Activated CD4-positive, alpha-beta T cell treated with anti-CD3 and anti-CD28 coated beads, Interleukin-10, Interleukin-2, amounts not matched to agents 100 ng/mL and 50 ng/mL, durations not matched to agents 16 hours and 8 hours (primary cell): ENCODE measurements at places on chromosomes 3 and 15.
A peak's percentile ranks its signal among the peaks of the same experiment; 100 is the strongest.

- no peak for DNase-seq
These were observed 254.0 kb downstream of the SLCO3A1 start for GRCh38 chr15:92107510-92107909.

DNA sequence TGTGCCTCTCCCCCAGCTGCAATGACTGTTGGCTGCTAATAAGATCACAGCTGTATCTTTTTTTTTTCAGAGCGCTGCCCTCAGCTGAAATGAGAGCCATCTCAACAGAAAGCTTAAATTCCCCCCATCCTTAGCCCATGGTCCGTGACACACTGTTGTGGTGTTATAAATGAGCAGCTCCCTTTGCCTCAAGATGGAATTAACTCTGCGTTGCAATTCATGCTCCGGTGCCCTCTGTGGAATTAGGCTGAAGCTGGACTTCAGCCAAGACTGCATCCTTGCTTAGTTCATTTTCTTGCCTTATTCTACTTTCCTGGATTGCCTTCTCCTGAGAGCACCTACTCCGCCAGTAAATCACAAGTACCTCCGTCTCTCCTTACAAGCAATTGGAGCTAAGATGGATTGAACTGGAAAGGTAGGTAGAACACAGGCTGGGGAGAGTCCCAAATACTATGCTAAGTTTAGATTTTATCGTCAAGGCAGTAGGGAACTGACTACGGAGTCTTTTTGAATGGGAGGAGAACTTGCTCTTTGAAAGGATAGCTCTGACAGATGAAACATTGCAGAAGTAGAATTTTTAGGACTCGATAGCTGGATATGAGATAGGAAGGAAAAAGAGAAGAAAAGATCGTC is 39.0 kb upstream of the THRB start:
- no peak for DNase-seq

DNA sequence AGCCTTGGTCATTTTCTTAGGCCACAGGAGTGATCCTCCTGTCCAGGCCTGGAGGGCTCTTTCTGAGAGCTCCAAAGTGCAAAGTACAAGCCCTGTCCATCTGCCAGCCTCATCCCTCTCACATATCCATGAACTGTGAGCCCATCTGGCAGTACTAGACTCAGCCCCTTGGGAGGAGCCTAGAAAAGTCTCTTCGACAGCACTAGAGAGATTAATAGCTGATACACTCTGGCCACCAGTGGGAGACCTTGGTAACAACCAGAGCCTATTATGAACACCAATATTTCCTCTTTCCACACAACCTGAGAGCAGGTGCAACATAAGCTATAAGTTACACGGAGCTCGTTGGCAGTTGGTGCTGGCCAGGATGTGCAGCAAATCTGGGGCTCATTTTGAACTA is 59.5 kb upstream of the DCLK3 start:
- no peak for DNase-seq

DNA sequence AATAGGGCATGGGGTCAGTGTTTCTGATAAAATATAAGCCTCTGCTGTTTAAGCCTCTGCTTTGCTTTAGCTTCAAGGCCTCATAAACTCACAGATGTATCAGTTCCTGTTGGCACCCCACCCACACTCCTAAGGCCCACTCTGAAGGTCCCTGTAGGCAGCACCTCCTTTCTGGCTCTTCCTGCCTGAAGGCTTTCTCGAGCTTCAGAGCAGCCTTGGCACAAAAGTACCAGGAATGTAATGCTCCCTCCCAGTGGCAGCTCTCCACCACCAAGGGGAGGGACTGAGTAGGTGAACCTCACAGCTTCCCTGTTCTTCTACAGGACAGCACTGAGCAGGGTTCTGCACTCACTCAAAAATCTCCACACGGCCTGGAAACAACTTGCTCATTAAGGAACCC is 102.2 kb downstream of the ABHD5 start:
- no peak for DNase-seq

DNA sequence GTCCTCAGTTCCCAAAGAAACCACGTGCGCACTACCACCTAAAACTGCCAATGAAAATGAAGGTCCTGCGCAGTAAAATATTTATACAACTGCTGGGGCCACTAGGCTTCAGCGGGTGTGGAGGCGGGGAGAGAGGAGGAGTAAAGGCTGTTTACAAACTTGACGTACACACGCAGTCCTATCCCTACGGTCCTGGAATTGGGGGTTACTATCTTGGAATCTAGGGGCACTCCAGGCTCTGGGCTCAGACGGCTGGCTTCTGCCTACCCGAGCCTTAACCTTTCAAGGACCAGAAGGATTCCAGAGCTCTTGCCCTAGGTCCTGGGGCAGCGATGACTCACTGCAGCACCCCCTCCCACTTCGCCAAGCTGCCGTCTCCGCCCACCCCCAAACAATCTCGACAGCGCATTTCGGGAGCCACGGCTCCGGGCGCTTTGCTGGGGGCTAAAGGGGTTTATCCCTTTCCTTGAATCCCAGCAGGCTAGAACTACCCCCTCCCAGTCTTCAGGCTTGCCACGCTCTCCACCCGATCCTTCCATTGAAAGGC is 3.0 kb downstream of the ADAMTS9 start:
- no peak for DNase-seq

DNA sequence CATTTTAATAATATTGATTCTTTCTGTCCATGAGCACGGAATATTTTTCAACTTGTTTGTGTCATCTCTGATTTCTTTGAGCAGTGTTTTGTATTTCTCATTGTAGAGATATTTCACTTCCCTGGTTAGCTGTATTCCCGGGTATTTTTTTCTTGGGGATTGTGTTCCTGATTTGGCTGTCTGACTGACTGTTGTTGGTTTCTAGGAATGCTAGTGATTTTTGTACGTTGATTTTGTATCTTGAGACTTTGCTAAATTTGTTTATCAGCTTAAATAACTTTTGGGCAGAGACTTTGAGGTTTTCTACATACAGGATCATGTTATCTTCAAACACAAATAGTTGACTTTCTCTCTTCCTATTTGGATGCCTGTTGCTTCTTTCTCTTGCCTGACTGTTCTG is 418.8 kb upstream of the ALCAM start:
- DNase-seq, result no peak

DNA sequence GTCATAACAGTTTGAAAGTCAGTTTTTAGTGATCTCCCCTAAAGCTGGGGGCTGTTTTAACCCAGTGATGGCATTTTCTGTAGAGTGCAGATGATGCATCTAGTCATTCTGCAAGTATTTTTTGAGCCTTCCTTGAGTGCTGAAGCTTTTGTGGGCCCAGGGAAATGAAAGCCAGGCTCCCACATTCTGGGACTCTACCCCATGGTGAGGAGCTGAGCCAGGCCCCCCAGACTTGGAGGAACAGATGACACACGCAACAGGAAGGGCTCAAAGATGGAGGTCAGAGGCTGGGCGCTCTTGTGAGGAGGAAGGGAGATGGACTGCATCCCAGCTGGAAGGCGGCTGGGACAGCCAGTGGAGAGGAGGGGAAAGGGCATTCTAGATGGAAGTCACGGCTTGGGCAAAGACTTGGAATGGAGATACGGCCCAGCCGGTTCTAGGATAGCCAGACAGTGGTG is 40.8 kb downstream of the MRAS start:
- peak; percentile 20 for DNase-seq

- no peak for DNase-seq
These were observed 455.3 kb upstream of the NAALADL2 start for GRCh38 chr3:174403831-174404230.

- no peak for DNase-seq
These were observed 326.8 kb upstream of the SOX2 start for GRCh38 chr3:181384970-181385369.

DNA sequence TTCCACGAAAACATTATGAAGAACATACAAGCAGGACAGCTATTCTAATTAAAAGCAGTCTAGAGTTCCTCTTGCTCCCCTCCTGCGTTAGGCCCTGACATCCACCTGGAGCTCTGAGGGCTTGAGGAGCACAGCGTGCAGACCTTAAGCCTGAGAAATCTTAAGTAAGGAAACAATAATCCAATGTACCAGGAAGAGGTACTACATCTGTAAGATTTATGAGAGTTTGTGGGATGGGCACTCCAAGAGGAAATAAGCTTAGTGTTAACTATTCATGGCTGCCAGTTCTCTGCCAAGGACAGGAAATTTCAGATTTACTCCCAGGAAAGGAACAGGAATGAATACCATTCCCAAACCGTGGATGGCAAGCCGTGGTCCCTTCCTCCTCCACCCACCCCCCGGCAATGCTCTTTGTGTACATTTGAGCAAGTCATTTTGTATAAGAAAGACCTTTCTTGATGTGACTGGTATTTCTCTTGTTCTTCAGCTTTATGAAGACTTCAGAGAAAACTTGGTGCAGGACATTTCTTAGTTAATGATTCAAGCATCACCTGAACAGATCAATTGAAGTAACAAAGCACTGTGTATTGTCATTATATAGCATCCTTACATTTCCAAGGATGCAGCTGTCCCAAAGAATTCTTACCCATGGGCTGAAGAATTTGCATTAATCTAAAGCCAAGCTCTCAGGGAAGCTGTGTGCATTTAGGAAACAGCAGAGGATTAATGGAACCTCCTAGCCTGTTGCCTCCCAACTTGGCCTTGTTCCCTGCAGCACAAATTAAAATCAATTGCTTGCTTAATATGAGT is 28.8 kb upstream of the VILL start:
- no peak for DNase-seq

DNA sequence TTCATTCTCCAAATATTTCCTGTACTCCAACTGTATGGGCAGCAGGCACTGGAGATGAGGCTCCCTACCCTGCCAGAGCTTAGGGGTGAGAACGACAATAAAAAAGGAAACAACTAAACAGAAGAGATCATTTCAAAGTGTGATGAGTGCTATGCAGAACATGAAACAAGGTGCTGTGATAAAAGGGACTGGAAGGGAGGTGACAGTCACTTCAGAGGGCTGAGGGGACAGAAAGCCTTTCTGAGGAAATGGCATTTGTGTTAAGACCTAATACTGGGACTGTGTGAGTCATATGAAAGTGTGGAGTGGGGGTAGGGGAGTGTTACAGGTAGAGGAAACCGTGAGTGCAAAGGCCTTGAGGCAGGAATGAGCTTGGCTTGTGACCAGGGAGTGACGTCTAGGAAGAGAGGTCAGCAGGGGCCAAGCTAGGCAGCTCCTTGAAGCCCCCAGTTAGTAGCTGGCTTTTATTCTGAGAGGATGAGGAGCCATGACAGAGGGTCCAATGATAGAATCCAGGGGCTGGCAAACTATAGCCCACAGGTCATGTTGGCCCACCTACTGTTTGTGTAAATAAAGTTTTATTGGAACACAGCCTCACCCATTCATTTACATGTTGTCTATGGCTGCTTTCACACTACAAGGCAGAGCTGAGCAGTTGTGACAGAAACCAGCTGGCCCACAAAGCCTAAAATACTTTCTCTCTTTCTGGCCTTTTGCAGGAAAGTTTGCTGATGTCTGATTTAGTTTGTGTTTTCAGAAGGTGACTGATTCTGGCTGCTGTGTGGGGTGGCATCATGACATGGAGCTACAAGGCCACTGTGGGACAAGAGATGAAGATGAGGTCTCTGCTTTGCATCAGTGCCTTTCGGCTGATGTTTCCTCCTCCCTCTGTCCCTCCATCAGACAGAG is 56.6 kb downstream of the LSM3 start:
- no peak for DNase-seq

GRCh38 chr3:192010490-192010889 is 549.5 kb downstream of the PYDC2 start:
- no peak for DNase-seq

- no peak for DNase-seq
These were observed 102.9 kb downstream of the FNDC3B start for GRCh38 chr3:172142051-172142863.

- DNase-seq, result no peak
These were observed 145.5 kb downstream of the TIGIT start for GRCh38 chr3:114439284-114439683.

- no peak for DNase-seq
These were observed 77.1 kb upstream of the MFGE8 start for GRCh38 chr15:88990185-88990679.

- DNase-seq, result peak; percentile 92
These were observed 185.7 kb downstream of the LPP start for GRCh38 chr3:188339410-188340295.

DNA sequence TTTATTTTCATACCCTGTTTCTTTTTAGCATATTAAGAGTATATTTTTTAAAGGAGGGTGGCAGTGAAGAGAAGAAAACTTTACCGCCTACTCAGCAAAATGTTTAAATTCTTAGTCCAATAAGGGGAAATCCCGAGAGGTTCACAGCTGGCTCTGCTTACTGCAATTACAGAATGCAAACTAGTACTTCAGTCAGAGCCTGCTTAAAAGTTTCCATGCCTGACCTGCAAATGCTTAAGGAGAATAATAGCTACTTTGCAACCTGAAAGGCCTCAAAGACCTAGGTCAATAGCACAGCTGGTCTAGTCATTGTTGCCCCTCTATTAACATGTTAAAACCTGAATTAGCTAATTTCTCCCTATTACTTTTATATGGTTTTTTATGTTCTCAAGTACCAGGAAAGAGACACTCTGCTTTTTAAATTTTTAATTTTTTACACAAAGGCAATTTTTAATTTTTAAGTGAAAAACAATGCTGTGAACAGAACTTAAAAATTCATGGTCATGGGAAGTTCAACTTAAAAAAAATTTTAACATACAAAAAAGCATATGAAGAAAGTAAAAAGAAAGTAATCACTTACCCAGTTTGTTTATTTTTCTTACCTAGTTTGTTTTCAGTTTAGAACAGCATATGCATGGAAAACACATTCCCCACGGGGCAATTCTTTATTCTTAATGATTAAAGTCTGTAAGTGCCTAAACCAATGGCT is 79.2 kb downstream of the P3H2 start:
- no peak for DNase-seq

GRCh38 chr3:123281406-123281805 is 79.7 kb downstream of the SEC22A start:
- no peak for DNase-seq

- DNase-seq, result no peak
These were observed 46.8 kb downstream of the MGLL start for GRCh38 chr3:127775398-127776109.

GRCh38 chr3:193710286-193711165 is 117.5 kb downstream of the OPA1 start:
- DNase-seq, result no peak

- no peak for DNase-seq
These were observed 675 bp downstream of the RYR3 start for GRCh38 chr15:33311312-33311971.

DNA sequence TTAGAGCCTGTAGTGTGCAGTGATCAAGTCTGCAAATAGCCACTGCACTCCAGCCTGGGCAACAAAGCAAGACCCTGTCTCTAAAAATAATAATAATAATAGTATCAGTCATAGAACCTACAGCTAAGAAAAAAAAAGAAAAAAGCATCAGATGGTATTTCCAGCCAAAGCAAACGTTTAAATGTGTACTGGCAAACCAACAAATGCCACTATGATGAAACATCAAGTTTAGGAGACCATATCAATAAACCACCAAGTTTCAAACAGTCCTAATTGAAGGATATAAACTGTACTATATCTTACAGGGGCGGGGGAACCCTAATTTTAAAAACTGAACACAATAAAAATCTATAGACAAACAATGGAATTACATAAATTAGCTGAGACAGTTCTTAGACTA is 6.4 kb downstream of the UBP1 start:
- no peak for DNase-seq

- DNase-seq, result no peak
These were observed 721.4 kb upstream of the CBLB start for GRCh38 chr3:106590216-106590615.
